CD4-positive, alpha-beta T cell (primary cell): ENCODE measurements at places on chromosomes 1 and 21. TPM values are rescaled to one million over a fixed set of nuclear protein-coding genes. Genes with fewer than 3 reads are reported as not detected.

DNA sequence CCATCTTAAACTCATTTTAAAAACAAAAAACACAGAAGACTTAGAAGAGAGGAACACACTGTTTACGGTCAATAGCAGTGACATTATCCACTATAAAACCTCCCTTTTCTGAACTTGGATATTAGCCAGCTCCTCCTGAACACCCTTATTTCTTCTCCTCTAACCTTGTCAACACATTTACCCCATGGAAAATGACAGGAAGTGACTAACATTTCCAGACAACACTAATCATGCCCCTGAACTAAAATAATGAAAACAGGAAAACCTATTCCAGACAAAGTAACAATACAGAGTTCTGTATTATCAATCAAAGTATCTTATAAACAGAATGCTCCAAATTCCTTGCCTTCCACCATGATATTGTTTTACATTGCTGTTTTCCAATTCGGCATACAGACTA, 45.3 kb downstream of the PALMD start:
- no peak for DNase-seq
- H3K27ac ChIP-seq: no peak overlapping the region
- peaks cover 8% of the 10 kb centered on the region for H3K27me3 ChIP-seq
- H3K4me1 ChIP-seq: no peaks in the 10 kb centered on the region

GRCh38 chr1:214385428-214385827, 104.5 kb downstream of the SMYD2 start:
- no peaks in the 10 kb centered on the region for H3K4me1 ChIP-seq
- no peak overlapping the region for H3K4me3 ChIP-seq
- DNase-seq: no peak
- no peaks in the 10 kb centered on the region for H3K27me3 ChIP-seq
- H3K36me3 ChIP-seq: no peaks in the 10 kb centered on the region

The SLFNL1 gene
- 0.17 TPM for total RNA-seq

DNA sequence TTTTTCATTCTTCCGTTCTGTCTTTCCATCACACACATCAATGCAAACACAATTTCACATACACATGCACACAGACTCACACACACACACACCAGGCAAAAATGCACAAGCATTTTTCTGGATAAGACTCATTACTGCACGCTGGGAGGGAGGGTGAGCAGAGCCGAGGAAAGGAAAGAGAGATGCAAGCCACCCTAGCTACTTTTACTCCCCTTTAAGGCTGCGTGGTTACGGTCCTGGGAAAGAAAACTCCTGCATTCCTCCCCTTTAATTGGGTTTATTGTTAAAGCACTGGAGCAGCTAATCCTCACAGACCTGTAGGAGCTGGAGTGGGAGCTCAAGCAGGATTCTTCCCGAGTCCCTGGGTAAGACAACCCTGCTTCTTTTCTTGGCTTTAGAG, at the start of gene CAMK1G:
Gene CAMK1G (plus strand): TSS at position 307 of the 400 bp plus-strand sequence. CDS start 11,270 bp downstream, outside the sequence.
- no peak within 1 kb of the TSS for H3K4me3 ChIP-seq
- H3K4me1 ChIP-seq: peaks cover 10% of the 10 kb centered on the region
- peaks cover 57% of the 10 kb centered on the region for H3K27me3 ChIP-seq
- H3K27ac ChIP-seq: no peak within 1 kb of the TSS
- no peak for DNase-seq

- no peak for DNase-seq
- H3K4me3 ChIP-seq: no peak overlapping the region
- no peak overlapping the region for H3K27ac ChIP-seq
- H3K36me3 ChIP-seq: no peaks in the 10 kb centered on the region
- H3K4me1 ChIP-seq: no peaks in the 10 kb centered on the region
- H3K27me3 ChIP-seq: no peaks in the 10 kb centered on the region
These were observed 265.9 kb downstream of the PRDM2 start for GRCh38 chr1:13965770-13966398.

DNA sequence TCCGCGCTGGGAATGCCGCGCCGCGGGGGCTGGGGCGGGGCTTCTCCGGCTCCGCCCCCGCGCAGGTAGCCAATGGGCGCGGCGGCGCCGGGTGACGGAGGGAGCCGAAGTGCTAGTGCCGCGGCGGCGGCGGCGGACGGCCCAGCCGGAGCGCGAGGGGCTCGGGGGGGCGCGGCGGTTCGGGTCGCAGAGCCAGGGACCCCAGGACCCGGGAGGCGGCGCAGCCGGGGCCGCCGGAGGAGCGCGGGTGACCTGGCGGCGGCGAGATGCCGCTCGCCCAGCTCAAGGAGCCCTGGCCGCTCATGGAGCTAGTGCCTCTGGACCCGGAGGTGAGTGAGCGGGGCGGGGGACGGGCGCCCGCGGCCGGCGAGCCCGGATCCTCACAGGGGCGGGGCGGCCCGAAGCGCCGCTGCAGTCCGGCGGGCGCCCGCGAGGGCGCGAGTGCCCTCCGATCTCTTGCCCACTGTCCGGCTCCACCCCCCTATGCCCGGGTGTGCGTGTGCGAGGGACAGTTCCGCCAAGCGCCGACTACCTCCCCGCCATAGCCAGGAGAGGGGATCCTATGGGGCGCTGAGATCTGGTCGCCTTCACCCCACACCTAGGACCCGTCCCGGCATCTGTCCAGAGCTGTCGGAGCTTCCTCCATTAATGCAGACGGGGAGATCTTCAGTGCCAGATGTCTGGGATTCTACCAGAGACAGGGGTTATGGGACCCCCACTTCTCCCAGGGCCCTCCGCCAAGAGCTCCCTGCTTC, at the start of gene RPS6KA1:
Gene RPS6KA1 (plus strand): TSS at position 107 of the 755 bp plus-strand sequence. CDS start 160 bp downstream, at position 267.
- peaks cover 42% of the 10 kb centered on the region for H3K4me1 ChIP-seq
- no peaks in the 10 kb centered on the region for H3K36me3 ChIP-seq
- no peaks in the 10 kb centered on the region for H3K27me3 ChIP-seq
- peak within 1 kb of the TSS; percentile 72 for H3K4me3 ChIP-seq

DNA sequence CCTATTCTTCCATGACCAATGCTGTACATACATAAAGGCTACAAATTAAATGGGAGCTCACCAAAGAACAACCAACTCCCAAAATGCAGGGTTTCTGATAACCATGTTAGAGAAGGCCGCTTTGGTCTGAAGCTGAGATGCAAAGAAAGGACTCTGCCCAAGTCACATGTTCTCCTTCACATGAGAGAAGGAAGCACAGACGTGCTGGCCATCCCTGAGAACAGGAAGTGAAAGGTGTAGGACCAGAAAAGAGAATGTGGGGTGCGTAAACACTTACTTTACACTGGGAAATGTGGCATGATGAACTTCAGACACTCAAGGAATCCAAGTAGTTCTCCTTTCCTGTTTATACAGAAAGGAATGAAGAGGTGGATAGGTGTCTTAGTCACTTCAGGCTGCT, 31.7 kb upstream of the TADA1 start:
- H3K36me3 ChIP-seq: no peaks in the 10 kb centered on the region
- no peak overlapping the region for H3K27ac ChIP-seq
- no peak overlapping the region for H3K4me3 ChIP-seq
- peaks cover 3% of the 10 kb centered on the region for H3K4me1 ChIP-seq
- DNase-seq: no peak

- DNase-seq: no peak
- H3K27ac ChIP-seq: no peak overlapping the region
- H3K36me3 ChIP-seq: no peaks in the 10 kb centered on the region
These were observed 383 bp upstream of the PRRX1 start for GRCh38 chr1:170663404-170664092.

The SPRR2A gene
- total RNA-seq: not detected

GRCh38 chr1:235859789-235860188, 6.9 kb downstream of the LYST start:
- H3K36me3 ChIP-seq: no peaks in the 10 kb centered on the region
- no peak overlapping the region for H3K27ac ChIP-seq
- H3K27me3 ChIP-seq: no peaks in the 10 kb centered on the region

The SYF2 gene
- total RNA-seq: 93.3 TPM

The EFCAB7 gene
- 8.9 TPM for total RNA-seq

The NUP210L gene
- 0.03 TPM for total RNA-seq

GRCh38 chr1:150268340-150268704, 494 bp downstream of the APH1A start:
- peak overlapping the region; percentile 96 for H3K27ac ChIP-seq
- peak overlapping the region; percentile 95 for H3K4me3 ChIP-seq

DNA sequence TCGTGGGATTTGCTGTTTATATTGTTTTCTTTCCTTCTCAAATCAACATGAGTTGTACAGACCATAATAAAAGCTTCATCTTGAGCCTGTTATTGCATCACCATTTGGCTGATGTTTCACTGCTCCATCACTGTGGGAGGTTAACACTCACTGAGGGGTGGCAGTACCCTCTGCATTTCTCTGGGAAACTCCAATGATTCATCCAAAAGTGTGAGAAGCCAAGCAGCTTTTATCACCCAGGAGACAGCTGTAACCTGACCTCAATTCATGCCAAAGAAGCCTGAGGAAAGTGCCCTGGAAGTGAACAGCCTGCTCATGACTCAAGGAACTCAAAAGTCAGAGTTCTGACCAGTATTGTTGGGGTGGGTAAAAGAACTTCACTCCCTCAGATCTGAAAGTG, 84.1 kb downstream of the GPR88 start:
- no peak for DNase-seq
- no peak overlapping the region for H3K4me3 ChIP-seq
- no peak overlapping the region for H3K27ac ChIP-seq
- no peaks in the 10 kb centered on the region for H3K27me3 ChIP-seq

DNA sequence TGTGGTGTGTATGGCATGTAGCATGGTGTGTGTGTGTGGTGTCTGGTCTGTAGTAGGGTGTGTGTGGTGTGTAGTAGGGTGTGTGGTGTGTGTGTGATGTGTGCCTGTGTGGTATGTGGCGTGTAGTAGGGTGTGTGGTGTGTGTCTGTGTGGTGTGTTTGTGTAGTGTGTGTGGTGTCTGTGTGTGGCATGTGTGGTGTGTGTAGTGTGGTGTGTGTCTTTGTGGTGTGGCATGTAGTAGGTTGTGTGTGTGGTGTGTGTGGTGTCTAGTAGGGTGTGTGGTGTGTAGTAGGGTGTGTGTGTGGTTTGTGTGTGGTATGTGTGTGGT, 85.5 kb downstream of the SYT2 start:
- H3K27ac ChIP-seq: no peak overlapping the region
- DNase-seq: no peak
- peaks cover 44% of the 10 kb centered on the region for H3K4me1 ChIP-seq
- H3K36me3 ChIP-seq: no peaks in the 10 kb centered on the region
- H3K27me3 ChIP-seq: peaks cover 5% of the 10 kb centered on the region
